ENCODE measurements at places on chromosomes 16 and 17.
A peak's percentile ranks its signal among the peaks of the same experiment; 100 is the strongest.

GRCh38 chr17:42653179-42654124 lies 5.6 kb upstream of the TUBG2 start:
- DNase-seq, result no peak

- no peak for DNase-seq
Measured at GRCh38 chr17:32859857-32860525, 16.9 kb downstream of the MYO1D start.

DNA sequence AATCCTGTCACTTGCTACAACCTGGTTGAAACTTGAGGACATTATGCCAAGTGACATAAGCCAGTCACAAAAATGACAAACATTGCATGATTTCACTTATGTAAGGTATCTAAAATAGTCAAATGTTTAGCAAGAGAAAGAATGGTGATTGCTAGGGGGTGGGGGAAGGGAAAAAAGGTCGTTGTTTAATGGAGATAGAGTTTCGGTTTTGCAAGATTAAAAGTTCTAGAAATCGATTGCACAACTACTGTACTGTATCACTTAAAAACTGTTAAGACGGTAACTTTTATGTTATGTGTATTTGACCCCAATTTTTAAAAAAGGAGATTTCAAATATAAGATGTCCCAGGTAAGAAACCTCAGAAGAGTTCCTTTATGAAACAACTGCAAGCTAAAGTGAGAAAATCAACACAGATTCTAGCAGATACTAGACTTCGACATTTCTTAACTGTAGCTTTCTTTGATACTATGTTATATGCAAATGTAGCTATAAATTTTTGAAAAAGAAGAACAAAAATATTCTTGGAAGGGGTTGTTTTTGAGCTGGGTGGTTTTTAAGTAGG lies 5.9 kb downstream of the MEOX1 start:
- DNase-seq, result no peak

GRCh38 chr16:27421961-27422740 lies 20.2 kb downstream of the IL21R start:
- DNase-seq, result no peak

DNA sequence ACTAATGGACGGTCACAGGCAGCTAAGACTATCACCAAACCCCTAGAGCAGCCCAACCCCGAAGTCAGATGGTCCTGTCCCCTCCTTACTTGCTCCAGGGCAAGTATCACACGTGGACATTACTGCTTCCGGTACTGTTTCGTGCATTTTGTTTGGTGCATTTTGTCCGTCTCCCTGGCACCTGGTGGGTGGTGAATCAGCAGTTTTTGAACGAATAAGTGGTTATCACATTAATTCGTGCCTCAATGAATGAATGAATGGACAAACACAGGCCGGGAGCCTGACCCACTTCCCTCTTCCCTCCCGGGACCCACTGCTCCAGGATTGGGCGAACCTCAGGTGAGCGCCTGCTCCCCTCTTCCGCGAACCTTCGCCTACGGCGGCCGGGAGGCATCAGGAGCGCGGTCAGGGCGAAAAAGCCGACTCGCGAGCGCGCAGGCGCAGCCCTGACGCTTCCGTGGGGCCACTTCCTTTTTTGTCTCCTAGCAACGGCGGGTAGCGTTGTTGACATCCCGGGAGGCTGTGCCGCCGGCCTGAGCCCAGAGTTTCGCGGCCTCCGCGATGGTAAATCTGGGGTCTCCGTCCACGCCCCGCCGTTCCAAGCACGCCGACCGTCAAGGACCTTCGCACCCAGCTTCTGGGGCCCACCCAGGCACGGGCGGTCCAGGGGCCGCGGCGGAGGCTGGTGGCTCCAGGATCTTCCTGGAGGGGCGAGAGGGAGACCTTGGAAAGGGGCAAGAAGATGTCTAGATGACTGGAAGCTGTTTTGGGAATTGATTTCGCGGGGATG lies at the start of gene DYNLRB2:
Gene DYNLRB2, plus strand, starts transcription at position 478 of the 790 bp plus-strand sequence. Its CDS starts 84 bp downstream, at position 562.
- peak; percentile 82 for DNase-seq

DNA sequence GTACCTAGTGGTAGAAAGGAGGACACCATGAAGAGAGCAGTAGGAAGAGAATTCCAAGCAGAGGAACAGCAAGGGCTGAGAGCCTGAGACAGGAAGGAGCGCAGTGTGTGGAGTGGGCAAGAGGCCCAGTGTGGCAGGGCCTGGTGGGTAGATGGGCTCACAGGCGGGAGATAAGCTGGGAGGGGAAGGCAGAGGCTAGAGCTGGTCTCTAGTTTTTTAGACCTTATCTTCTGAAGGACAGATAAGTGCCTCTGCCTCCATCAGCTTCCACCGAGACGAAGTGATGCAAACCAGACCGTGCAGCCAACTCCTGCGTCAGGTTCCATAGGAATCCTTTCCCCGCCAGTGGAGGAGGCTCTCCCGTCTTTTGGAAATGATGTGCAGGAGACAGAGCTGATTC lies 33.6 kb downstream of the CDH1 start:
- DNase-seq, result no peak

- DNase-seq, result no peak
Measured at GRCh38 chr17:33210285-33210684, 82.8 kb downstream of the ASIC2 start.

DNA sequence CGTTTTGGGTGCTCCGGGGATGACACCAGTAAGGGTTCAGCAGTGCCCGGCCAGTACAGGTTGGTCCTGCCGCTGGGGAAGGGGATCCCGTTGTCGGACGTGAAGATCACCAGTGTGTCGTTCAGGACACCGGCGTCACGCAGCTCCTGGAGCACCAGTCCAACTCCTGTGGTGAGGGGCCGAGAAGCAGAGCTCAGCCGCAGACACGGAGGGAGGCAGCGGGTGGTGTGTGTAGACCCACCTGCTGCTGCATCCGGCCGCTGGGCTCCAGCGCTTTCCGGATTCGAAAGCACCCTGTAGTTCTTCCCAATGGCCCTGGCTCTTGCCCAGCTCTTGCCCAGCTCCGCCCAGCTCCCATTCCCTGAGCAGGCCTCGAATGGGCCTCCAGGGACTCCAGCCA lies 8.0 kb downstream of the SGSH start:
- DNase-seq, result no peak

- no peak for DNase-seq
Measured at GRCh38 chr17:79781736-79782575, 4.0 kb downstream of the CBX2 start.

- no peak for DNase-seq
Measured at GRCh38 chr17:58005728-58006559, 1.1 kb downstream of the SRSF1 start.

- DNase-seq, result no peak
Measured at GRCh38 chr17:79530361-79531105, 80.3 kb downstream of the RBFOX3 start.

DNA sequence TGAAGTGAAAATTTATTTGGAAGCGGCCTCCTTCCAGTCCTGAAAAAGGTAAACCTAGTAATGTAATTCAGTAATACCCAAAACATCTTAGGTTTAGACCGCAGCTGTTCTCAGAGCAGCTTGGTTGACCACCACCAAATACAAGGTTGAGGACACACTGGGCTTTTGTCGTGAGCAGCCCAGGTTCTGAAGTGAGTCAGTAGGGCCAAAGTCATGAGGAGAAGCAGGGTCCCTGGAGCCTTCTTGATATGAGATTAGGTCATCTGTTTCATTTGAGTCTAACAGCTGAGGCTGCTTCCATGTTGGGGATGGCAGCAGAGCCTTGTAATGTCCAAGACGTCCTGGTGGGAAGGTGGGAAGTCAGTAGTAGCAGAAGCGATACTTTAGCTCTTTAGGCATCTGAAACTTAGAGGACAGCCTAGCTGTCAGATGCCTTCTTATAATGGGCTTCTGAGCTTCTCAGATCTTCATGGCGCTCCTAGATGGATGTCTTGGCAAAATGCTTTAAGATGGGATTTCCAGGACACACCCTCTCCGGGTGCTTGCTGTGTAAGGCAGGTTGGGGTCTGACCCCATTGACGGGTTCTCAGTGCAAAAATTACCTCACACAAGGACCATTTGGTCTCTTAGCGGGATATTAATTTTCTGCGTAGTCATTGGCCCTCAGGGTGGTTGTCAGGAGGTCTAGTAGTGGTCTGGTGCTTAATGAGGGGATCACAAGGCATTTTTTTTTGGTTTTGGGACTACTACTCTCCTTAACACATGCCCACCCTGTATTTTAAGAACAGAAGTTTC lies 2.4 kb downstream of the ALKBH5 start:
- no peak for DNase-seq

- no peak for DNase-seq
Measured at GRCh38 chr17:54903375-54903774, 2.7 kb downstream of the TOM1L1 start.

GRCh38 chr17:7560172-7561027 lies 1.3 kb upstream of the SENP3 start:
- DNase-seq, result peak; percentile 48

- no peak for DNase-seq
Measured at GRCh38 chr17:1898332-1898731, 68.5 kb downstream of the RPA1 start.

GRCh38 chr16:67804853-67805542 lies 1.4 kb downstream of the RANBP10 start:
- no peak for DNase-seq

DNA sequence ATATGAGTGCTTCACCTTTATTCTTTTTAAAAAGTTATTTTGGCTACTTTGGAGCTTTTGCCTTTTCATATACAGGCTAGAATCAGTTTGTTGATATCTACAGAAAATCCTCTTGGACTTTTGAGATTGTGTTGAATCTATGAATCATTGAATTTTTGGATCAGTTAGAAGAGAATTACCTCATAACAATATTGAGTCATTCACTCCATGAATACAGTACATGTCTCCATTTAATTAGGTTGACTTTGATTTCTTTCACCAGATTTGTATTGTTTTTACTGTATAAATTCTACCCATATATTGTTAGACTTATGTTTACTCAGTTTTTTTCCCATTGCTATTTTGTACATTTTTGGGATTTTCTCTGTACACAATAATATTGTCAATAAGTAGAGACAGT lies 54.4 kb downstream of the TAOK1 start:
- no peak for DNase-seq

GRCh38 chr17:69048634-69049033 lies 12.1 kb downstream of the ABCA9 start:
- DNase-seq, result no peak

GRCh38 chr17:69597898-69598692 lies 183.6 kb downstream of the MAP2K6 start:
- DNase-seq, result no peak

DNA sequence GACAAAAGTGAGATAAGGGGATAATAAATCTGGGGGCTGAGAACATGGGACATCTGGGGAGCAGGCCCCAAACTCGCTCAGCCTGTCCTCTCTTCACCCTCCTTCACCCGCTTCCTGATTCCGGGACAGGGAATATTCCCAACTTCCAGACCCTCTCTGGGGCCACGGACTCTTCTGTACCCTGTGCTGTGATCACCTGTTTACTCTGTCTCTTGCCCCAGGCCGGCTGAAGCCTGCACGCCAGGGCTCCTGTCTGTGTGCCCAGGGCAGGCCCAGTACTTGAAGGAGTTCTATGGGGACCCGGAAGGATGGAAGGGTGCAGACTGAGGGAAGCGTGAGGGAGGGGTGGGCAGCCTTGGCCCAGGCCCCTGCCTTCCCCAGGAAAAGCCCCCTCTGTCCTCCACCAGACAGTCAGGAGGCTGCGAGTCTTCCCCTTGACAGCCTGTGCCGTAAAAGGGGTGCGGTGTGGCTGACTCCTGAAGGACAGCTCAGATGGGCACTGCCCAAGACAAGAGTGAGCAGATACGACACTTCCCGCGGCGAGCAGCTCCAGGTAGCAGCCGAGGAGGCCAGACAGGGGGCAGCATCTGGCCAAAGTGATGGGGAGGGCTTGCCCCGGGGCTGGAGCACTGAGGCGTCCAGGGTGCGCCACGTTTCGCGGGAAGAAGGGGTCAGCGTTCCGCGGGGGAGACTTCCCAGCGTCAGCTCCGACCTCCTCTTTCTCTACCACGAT lies 1.0 kb upstream of the CCNF start:
- DNase-seq, result no peak

DNA sequence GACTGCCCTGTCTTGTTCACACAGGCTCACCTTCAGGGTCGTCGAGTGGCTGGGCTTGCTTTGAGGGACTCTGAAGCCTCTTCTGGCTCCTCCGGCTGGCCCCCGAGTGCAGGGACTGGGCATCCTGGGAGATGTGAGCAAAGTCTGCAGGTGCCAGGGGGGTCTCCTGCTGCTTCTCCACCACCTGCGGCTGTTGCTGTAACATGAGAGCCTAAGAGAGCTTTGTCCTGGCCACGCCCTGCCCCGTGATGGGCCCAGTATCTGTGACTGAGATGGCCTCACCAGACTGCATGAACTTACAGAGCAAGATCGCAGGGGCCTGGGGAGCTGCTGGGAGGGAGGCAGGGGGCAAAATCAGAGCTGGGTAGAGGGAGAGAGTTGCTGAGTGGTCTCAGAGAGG lies 12.5 kb downstream of the ERN2 start:
- DNase-seq, result no peak

GRCh38 chr17:78034429-78035091 lies 76.1 kb downstream of the TNRC6C start:
- no peak for DNase-seq

DNA sequence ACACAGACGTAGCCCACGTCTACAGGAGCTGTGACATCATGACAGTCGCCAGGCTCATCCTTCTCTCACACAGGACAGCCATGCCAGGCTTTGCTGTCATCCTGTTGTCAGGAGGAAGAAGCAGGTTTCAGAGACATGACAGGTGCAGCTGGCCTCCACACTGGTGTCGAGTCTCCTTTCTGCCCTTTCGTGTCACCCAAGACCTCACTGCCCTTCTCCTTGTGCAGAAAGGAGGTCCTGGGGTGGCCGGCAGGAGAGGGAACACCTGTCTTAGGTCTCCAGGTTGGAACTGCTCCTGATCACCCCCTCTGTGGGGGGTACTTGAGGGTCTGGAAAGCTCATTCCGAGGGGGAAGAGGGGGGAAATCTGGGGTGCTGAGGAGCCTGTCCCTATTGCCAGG lies 41.6 kb upstream of the IRF8 start:
- no peak for DNase-seq

DNA sequence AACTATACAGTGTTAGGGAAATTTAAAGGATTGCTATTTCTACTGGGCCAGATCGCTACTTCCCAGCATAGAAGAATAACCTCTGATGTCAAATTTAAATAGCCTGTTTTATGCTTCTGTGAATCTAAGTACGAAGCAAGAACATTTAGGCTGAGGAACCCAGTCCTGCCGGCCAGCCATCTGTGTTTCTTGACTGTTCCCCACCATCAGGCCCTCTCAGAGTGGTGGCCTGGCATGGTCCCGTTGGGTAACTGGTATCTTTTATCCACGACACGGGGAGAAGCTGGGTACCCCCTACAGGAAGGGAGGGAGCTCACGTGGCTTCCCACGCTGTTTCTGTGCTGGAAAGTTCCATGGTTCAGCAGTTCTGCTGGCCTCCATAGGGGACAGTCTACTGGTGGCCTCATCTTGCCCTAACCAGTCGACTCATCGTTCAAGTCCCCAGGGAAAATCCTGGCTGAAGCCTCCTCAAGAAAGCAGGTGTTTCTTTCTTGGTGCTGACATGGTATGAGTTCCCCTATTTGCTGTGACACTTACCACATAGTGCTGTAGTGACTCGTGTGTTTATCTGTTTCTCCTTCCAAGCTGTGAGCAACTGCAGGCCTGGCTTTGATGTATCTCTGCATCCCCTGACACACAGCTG lies 201.7 kb upstream of the NLRP1 start:
- DNase-seq, result no peak
